HL-60 (cell line): ENCODE measurements at places on chromosomes 11 and 22.

DNA sequence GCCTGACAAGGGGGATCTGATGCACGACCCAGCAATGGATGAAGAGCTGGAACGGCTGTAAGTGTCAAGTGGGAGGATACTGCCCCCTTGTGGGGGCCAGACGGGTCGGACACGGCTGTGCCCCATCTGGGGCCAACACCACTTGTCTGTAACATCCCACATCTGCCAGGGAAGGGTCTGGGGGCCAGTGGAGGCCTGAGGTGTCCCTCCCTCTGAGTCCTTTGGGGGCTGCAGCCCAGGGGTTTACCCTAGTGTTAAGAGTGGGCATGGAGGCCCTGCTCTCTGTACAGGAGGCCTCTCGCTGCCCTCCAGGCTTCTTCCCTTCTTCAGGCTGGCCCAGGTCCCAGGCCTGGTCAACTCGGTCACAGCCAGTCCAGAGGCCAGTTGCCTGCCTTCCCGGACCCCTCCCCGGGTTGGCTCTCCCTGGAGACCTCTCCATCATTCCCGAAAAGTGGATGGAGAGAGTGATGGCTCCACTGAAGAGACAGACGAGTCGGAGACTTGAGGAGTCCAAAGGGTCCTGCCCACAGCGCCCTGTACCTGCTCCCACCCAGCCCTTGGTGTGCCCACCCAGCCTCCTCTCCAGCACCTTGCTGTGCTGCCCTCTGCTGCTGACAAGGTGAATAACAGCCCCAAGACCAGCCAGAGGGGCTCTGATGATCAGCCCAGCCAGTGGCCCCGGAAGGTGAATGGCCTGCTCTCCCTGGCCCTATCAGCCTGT, 15.4 kb downstream of the ARFGAP2 start:
- DNase-seq = no peak

- no peak for DNase-seq
Observed at GRCh38 chr11:28400331-28401100, 292.3 kb downstream of the METTL15 start.

GRCh38 chr11:93740031-93740729, 1.1 kb downstream of the TAF1D start:
- DNase-seq = peak; percentile 64

- DNase-seq = no peak
Observed at GRCh38 chr11:85961930-85962363, 106.8 kb downstream of the CCDC83 start.

- no peak for DNase-seq
Observed at GRCh38 chr11:10641912-10642697, 51.5 kb downstream of the IRAG1 start.

GRCh38 chr22:47422736-47423135, 660.3 kb downstream of the TBC1D22A start:
- no peak for DNase-seq

DNA sequence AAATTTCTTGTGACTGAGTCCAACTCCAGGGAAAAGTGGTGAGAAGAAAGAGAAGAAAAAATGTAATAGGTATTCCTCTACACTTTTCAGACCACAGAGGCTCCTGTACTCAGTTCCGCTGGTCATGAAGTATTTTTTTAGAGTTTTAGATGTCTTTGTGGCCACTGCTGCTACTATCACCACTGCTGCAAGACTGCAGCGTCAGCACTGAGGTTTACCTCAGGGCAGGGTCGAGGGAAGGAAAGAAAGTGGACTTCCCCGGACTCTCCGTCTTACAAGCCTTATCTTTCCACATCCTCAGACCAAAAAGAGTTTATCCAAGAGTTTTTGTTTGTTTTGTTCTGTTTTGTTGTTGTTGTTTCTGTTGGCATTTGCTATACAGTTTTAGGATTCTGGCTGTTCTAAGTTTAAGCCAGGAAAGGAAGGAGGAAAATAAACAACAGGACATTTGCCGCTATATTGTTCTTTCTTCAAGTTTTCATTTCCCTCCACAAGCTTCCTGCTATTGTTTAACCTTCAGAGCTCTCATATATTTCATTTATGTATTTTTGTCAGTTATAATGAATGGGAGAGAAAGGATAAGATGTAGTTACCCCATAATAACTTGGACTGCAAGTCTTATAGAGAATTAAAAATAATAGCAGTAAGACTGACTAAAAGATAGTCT, 919.3 kb downstream of the NTM start:
- no peak for DNase-seq

DNA sequence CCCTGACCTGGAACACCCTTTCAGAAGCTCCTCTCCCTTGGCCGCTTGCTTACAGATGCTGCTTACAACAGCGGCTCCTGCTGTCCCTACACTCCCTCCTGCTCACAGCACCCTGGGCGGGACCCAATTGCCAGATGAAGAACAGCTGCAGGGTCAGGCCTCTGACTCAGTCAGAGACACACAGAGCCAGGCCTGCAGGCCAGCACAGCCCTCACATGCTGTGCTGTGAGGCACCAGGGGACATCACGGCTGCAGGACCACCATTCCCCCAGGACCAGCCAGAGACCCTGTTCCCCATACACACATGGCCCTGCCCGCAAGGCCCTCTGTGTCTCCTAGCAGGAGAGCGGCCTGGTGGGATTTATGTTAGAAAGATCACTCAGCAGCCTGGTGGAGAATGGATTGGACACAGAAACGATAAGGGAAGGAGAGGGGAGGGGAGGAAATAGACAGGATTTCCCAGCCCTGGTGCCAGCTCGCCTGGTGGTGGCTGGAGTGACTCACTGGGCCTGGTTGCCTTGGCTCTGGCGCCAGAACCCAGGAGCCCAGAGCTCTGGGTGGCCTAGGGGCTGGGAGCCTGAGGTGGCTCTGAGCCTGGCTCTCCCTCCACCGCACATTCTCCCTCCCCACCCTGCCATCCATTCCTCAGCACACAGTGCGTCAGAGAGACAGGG, 6.7 kb downstream of the CAPN5 start:
- DNase-seq = no peak

DNA sequence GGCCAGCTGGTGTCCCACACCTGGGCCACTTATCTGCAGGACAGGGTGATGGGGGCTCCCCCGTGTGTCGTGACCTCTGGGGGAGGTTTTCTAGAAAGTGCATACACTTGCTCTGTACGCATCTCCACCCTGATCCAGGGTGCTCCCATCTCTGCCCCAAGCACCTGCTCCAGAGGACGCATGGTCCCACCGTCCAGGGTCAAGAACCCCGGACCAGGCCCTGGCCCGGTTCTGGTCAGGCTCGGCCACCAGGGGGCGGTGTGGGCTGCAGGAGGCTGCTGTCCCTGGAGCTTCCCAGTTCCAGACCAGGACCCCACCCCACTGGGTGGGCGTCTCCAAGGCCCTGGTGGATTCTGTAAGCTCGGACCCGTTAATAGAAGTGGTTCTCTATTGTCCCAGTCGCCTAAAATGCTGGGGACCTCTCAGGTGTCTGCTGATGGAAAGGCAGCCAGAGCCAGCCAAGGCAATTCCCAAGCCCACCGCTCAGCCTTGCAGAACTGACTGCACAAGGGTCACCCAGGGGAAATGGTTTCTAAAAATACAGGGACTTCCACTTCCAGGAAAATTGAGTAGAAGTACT, 34.7 kb upstream of the SEPTIN5 start:
- peak; percentile 28 for DNase-seq

DNA sequence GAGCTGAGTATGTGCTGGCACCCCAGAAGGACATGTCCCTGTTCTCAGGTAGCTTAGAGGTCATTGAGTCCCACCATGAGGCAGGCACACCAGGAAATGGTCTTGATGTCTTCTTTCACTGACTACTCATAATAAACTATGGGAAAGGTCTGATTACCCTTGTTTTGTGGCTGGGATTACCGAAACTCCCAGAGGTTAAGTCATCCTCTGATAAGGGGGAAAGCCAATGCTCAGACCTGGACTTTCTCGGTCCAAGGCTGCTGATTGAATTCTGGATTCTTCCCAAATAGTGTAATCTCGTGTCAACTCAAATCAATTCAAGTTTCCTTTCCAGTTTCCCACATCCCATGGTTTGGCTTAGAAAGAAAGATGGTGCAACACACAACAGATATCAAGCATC, 3.7 kb upstream of the CD44 start:
- no peak for DNase-seq

DNA sequence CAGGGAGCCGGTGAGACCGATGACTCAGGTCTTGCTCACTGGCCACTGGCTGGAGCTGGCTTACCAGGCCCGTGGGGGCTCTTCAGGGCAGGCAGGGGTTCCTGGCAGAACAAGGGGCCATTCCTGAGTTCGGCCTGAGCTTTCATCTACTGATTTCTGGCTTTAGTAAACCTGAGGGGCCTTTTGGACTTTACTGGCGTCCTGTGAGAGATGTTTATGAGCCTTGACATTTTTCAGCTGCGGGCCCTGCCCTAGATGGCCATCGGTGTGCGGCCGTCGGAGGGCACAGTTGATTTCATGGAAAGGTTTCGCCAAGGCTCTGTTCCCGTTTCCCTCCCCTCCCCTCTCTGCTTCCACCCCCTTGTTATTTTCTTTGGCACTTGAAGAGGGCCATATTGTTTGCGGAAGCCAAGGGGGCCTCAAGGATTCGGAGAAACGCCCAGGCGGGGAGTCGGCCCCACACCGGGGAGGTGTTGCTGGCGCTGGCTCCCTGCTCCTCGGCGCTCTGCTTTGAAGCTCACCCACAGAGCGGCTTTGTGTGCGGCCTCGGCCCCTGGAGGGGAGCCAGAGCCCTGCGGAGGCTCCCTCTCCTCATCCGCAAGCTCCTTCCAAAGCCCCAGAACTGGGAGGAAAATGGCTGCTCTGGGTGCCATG, 17.7 kb downstream of the ELF5 start:
- DNase-seq = no peak

GRCh38 chr22:31611061-31611760, 50.8 kb downstream of the PISD start:
- no peak for DNase-seq

DNA sequence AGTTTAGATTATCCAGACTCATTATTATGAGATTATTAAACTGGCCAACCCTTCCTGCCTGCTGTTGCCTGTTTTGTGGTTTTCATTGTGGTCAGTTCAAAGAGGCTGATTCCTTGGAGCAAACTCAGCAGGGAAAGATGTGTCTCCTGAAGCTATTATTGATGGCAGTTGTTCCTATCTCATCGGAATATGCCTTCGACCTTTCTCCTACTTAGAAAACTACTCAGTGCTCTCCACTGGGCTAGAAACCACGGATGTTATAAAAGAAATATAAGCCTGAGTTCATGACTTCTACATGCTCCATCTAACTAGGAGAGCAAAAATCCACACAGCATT, 80.2 kb upstream of the NAV2 start:
- DNase-seq = no peak

- DNase-seq = no peak
Observed at GRCh38 chr22:32842486-32842885, 41.0 kb downstream of the TIMP3 start.

DNA sequence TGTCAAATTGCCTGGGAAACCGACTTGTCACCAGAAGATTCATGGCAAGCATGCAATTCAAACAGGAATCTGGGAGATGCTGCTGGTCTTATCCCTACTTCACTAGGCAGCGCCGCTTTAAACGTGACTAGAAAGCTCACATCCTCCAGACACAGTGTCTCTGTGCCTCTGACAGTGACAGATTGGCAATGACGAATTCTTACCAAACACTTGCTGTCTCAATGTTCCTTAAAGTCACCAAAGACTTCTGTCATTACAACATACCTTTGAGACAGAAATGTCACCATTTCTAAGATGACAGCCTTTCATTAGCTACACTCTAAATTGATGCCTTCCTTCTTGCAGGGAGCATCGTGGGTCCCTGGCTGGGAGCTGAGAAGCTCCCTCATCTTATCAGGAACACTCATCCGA, 197.8 kb downstream of the CWF19L2 start:
- DNase-seq = peak; percentile 13
